ENCODE measurements at places on chromosomes 1 and 21.

- no peak for DNase-seq
Observed at GRCh38 chr21:26809745-26810144, 35.5 kb downstream of the ADAMTS1 start.

DNA sequence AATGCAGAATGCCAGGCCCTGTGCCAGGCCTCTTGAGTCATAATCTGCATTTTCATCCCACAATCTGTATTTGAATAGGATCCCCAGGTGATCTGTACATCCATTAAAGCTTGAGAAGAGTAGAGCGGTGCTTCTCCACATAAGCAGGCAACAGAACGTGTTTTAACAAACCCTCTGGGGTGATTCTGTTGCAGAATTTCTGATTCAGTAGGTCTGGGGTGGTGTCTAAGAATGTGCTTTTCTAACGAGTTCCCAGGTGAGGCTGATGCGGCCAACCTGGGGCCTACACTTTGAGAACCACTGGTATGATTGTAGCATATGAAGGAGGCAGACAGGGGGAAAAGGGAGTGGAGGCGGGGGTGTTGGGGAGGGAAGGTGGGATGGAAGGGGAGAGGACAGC, 78.4 kb upstream of the POU3F1 start:
- DNase-seq = no peak

GRCh38 chr1:119375366-119375765, 6.8 kb downstream of the HAO2 start:
- no peak for DNase-seq

- DNase-seq = no peak
Observed at GRCh38 chr1:212211371-212211770, 73.8 kb upstream of the PPP2R5A start.

- no peak for DNase-seq
Observed at GRCh38 chr1:247656221-247656875, 23.2 kb downstream of the OR13G1 start.

GRCh38 chr1:26907071-26907917, 6.5 kb downstream of the NR0B2 start:
- no peak for DNase-seq

DNA sequence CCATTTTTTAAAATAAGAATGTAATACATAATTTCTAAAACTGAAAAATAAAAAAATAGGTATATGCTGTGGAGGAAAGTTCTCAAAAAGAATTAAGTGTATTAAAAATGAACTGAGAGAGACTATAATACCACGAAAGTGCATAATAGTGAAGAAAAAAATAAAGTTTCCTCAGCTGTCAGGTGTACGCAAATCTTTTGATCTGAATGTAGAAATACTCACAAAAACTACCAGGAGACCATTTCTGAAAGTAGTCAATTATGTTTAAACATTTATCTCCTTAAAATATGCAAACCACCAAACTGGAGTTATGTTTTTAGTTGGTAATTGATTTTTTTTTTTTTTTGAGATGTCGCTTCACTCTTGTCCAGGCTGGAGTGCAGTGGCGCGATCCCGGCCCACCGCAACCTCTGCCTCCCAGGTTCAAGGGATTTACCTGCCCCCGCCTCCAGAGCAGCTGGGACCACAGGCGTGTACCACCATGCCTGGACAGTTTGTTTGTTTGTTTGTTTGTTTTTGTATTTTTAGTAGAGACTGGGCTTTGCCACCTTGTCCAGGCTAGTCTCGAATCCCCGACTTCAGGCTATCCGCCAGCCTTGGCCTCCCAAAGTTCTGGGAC, 1169.2 kb upstream of the B3GALT2 start:
- DNase-seq = no peak

GRCh38 chr1:160053548-160054365, 16.2 kb downstream of the KCNJ10 start:
- DNase-seq = no peak

DNA sequence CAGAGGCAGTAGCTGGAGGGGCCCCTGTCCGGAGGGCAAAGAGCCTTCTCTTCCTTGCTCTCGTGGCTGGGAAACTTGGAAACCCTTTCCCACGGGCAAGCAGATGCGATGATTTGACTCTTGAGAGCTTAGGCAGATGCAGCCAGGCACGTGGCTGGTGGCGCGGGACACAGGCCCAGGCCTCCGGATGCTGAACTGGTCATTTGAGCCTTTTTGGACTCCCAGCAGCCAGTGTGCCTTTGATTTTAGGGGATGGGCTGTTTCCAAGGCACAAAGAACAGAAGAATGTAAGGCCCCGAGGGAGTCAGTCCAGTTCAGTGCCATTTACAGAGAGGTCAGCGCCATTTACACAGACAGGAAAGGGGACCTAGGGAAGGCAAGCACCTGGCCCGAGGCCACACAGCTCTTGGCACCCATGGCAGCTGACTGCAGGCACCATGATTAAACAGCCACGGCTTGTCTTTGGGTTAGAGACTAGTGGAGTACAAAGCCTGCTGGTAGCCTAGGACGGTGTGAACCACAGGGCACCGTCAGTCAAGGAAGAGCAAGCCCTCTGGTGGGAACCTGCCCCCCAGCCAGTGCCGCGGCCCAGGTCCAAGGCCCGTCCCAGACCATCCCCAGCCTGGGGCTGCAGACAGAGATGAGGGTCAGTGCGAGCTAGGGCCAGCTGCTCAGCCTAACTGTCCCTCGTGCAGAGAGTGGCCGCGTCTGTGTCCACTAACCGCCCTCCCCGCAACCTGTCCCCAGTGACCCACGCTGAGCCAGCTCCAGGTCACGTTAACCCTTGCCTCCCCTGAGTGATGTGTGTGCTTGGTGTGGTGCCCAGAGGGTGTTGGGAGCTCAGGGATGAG, 20.4 kb upstream of the CCDC27 start:
- DNase-seq = no peak

GRCh38 chr1:34655206-34655874, 99.5 kb upstream of the GJB5 start:
- no peak for DNase-seq

DNA sequence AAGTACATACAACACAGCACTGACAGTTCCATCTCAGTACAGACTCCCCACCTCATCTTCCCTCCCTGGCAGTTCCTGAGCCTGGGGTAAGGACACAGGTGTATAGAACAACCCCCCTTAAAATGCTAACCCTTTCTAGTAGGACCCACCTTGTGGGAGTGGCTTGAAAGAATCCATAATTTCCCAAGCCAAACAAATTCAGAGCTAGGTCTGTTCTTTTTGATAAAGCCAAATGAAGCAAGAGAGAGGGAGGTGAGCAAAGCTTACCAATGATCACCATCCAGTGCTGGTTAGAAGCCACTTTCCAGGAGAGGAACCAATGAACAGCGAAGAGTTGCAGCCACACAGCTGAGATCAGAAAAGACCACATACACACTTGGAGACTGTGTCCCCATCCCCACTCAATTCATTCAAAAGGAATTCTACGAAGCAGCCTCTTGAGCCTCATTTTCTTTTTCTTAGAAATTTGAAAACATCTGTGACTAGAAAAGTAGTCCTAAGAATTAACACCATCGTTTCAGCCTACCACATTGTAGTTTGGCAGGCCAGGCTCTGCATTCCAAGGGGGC, 9.2 kb downstream of the UBE2Q1 start:
- DNase-seq = no peak

DNA sequence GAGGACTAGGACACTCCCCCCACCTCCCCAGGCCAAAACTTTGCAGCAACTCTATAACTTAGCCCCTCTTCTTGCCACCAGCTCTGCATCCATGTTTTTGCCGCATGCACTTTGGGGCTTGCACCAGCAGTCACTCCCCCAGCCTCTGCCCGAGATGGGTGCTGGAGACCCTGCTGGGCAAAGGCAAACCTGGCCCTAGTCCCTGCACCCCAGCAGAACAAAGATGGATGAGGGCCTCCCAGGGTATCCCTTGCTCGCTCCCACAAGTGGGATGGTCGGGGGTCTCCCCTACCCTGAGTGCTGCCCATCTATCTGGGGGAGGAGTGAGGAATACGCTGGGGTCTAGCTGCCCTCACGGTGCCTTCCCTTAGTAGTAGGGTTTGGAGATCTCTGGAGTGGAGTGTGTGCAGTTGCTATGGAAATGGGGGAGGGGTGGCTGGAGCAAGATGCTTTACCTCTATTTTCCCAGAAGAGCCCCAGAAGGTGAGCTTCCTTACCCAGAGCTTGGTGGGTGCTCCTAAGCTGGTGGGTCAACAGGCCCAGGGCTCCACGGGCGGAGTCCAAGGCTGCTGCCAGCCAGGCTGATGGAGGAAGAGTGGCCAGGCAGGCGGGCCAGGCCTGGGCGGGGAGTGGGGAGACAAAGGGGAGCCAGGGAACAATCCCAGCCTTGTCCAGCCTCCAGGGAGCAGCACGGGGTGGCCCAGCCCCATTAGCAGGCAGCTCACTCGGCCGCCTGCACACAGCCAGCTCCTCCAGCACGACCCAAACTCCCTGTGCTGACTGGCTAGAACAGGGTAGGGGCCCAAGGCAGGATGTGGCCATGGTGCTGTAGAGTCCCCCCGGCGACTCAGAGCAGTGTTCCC, at the start of gene PAQR6:
Gene PAQR6, minus strand, starts transcription at position 597 of the 863 bp plus-strand sequence. CDS start 1,325 bp downstream, outside the sequence.
- no peak for DNase-seq

- peak; percentile 71 for DNase-seq
Observed at GRCh38 chr1:113390871-113391648, 745 bp downstream of the MAGI3 start.

GRCh38 chr1:243912347-243912746, 62.3 kb upstream of the AKT3 start:
- DNase-seq = no peak
